ENCODE measurements at places on chromosomes 5 and 9.

GRCh38 chr9:137306850-137307254 is 4.8 kb upstream of the NRARP start:
- DNase-seq, result no peak

DNA sequence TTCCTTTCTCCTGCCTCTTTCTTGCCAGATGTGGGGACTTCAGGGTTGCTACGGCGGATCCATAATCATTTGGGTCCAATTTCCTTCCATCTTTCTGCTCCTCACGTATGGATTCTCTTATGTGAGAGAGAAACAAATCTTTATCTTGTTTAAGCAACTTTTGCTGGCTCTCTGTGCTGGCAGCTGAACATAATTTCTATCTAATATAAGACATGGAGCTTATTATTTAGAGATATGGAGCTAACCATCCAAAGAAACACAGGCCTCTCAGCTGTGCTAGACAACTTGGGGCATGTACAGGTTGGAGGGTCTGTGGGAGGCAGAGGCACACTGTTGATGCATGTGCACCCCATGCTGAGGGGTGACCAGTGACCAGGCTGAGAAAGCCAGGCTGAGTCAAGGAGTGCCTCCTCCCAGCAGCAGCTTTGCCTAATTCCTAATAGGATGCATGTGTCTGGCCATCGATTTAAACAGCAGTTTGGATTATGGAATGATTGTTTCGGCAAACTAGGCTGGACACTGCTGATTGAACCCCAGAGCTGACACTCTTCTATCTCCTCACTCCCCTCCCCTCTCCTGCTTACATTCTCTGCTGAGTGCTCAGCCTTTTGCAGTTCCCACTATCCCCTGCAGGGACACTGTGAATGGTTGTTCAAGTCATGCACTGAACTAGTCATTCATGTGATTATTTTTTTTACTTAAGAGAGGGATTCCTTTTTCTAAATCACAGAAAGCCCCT is 195.8 kb downstream of the ERCC6L2 start:
- no peak for DNase-seq

- DNase-seq, result no peak
These were observed 88.0 kb downstream of the PLPP1 start for GRCh38 chr5:55446640-55447351.

GRCh38 chr5:83440826-83441225 is 30.7 kb upstream of the VCAN start:
- no peak for DNase-seq

DNA sequence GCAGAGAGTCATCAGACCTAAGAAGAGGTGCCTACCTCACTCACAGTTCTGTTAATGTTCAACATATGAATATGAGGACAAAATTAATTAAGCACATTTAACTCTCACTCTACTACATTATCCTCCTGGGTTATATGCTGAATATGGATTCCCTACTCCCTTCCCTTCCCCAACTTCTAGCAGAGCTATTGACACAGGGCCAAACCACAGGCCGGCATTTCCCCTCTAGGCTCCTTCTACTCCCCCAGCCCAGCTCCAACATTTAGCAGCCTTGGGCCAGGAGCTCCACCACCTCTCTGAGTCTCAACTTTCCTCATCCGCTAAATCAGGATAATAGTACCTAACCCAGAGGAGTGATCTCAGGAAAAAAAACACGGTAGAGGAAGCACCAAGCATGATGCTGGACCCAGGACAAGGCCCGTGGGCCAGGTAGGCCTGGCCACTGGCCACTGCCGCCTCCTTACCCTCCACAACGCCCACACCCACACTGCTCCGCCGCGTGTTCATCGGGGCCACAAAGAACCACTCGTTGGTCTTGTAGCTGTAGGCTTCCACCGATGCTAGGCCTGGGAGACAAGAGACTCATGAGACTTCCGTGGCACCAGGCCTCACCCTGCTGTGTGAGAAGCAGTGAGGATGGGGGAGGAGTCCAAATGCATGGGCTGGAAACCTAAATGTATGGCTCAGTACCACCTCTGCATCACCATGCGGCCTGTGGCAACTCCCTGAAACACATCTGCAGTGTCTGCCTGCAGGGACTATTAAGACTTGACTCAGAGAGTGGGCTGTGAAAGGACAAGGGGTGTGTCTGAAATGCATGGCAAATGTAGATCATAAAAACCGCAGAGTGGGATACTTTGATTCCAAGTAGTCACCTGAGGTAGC is 98.8 kb downstream of the KLHL3 start:
- DNase-seq, result no peak

DNA sequence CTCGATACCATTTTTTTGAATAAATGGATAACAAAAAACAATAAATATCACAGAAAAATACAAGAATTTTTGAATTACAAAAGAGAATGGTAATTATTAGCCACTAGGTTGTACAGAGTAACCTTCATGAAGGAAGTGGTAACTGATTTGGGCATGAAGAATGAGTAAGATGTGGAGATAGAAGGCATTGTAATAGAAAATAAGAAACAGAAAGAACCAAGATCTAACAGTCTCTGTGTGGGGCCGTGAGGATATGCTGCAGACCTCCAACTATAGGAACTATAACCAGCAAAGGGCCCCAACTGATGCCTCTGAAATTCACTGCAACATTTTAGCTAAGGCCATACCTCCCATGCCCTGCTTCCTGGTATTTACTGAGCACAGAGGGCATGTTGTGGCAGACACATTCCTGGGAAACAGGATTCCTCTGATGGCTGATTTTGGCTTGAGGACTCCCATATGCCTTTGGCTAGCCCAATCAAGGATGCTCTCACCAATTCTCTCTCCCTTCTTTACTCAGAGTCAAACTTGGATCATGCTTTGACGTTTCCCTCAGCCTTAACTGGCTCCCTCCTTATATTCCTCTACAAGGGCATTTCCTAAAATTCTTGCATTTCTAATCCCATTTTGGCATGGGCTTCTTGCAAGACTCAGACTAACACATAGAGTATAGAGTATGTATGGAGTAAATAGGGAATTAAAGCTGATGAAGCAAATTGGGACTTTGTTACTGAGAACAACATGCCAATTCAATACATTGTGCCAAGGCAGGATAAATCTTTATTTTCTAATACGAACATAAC is 208.9 kb downstream of the PDE4D start:
- no peak for DNase-seq

- DNase-seq, result no peak
These were observed 28.1 kb upstream of the CETN3 start for GRCh38 chr5:90437663-90438062.

GRCh38 chr5:104800440-104801048 is 1238.0 kb upstream of the NUDT12 start:
- no peak for DNase-seq
